ENCODE measurements at places on chromosomes 7 and 10. TPM values are rescaled to one million over a fixed set of nuclear protein-coding genes. Genes with fewer than 3 reads are reported as not detected.

Gene ASL
- polyA plus RNA-seq: 55.4 TPM

GRCh38 chr10:96414303-96414702, 55.5 kb upstream of the OPALIN start:
- DNase-seq: no peak

- no peak for DNase-seq
Measured at GRCh38 chr10:75694269-75694668, 262.8 kb downstream of the LRMDA start.

Gene CCDC126
- polyA plus RNA-seq: 9.5 TPM

DNA sequence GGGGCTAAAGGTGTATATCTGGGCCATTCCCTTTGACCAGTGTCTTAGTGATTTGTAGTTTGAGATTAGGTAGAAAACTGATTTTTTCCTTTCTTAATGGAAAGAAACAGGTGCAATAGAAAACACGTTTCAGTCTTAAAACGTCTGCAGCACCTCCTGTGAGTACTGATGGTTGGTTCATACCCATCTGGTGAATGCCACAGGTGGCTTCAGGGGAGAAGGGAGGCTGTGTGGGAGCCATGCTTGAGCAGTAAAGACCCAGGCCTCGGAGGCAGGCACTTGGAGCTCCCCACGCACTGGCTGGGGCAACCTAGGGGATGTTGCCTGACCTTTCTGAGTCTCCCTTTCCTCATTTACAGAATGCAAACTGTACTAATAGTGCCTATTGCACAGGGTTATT, 171.5 kb upstream of the GRB10 start:
- DNase-seq: no peak

GRCh38 chr7:468681-469562, 50.7 kb downstream of the PDGFA start:
- peak; percentile 58 for DNase-seq

GRCh38 chr10:79067241-79068202, 1.2 kb upstream of the ZMIZ1 start:
- peak; percentile 93 for DNase-seq

Gene PSMC2
- 173 TPM for polyA plus RNA-seq

Gene GRM8
- polyA plus RNA-seq: not detected

Gene ATOH7
- not detected for polyA plus RNA-seq

Gene EPHB6
- 1.2 TPM for polyA plus RNA-seq

Gene TACC2
- 14.9 TPM for polyA plus RNA-seq

GRCh38 chr10:28302012-28302637, 739 bp downstream of the MPP7 start:
- peak; percentile 67 for DNase-seq

Gene PRF1
- polyA plus RNA-seq: not detected

- no peak for DNase-seq
Measured at GRCh38 chr10:101760510-101760909, 15.4 kb downstream of the FGF8 start.

DNA sequence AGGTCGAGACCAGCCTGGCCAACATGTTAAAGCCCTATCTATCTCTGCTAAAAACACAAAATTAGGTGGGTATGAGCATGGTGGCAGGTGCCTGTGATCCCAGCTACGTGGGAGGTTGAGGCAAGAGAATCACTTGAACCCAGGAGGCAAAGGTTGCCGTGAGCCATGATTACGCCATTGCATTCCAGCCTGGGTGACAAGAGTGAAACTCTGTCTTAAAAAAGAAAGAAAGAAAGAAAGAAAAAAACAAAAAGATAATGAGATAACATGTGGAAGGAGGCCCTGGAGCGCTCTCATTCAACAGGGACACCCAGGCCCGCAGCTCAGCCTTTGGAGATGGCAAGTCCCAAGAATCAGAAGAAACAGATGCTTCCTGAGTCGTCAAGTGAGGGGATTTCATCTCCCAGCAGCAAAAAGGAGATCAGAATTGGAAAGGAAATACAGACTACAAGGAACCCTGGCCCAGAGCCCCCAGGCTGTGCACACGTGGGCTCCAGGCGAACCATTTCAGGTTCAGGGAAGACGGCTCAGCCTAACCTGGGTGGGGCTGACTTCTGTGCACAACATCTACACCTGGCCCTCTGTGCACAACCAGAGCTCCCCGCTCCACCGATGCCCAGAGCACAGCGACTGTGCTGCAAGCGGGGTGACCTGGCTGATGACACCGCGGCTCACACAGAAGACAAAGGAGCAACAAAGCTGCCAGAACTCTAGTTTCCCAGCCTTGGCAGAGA, 33.3 kb downstream of the GNA12 start:
- no peak for DNase-seq

Gene HKDC1
- 0.34 TPM for polyA plus RNA-seq

GRCh38 chr7:3274131-3274530, 26.9 kb upstream of the SDK1 start:
- no peak for DNase-seq

Gene CXCL12
- 609 TPM for polyA plus RNA-seq
